T-cell (primary cell): ENCODE measurements at places on chromosomes 16 and 17.

GRCh38 chr16:3074860-3075522, 9.6 kb downstream of the IL32 start:
- DNase-seq: peak; percentile 87

DNA sequence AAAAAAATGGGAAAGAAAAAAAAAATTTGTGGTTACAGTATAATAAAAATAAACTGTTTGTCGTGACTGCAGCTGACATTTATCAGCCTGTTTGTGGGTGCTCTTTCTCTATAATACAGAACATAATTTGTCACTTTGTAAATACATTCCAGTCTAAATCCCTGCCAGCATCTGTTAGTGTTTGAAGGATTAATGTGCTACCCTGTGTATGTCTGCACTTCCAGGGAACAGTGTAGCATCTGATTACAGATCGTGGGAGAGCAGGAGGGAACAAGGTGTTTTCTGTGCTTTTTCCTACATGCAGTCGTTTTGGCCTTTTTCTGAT, 265.1 kb downstream of the WWOX start:
- DNase-seq: no peak

DNA sequence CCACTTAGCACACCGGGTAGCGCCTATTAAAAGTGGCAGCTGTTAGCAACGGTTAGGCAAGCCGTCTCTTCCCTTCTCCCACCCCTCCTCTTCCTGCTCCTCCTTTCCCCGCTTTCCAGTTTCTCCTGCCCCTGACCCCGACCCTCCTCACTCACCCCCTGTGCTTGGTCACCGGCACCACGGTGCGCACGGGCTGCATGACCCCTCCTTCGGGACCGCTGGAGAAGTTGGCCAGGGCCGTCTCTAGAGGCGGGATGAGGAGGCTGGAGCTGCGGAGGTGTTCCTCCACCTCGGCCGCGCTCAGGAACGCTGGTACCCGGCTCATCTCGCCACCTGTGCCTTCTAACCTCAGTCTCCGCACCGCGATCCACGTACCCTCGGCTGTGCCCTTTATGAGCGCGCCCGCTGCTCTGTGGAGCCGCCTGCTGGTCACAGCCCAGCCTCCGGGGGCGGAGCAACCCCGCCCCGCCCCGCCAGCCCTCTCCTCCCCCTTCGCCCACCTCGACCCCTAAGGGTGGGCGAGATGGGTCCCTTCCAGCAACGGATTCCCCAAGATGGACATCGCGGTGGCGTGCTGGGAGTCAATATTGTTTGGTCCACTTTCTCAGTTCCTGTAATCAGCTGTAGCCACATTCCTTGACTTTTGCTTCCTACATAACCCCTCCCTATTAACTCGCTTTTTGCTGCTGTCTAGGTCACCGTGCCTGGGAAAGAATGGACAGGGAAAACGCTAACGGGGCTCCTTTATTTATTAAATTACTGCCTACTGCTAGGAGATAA, at the start of gene CRYM:
TSS of gene CRYM (minus strand) at position 364 of the 780 bp plus-strand sequence. CDS start at position 325, 39 bp downstream.
- no peak for DNase-seq

DNA sequence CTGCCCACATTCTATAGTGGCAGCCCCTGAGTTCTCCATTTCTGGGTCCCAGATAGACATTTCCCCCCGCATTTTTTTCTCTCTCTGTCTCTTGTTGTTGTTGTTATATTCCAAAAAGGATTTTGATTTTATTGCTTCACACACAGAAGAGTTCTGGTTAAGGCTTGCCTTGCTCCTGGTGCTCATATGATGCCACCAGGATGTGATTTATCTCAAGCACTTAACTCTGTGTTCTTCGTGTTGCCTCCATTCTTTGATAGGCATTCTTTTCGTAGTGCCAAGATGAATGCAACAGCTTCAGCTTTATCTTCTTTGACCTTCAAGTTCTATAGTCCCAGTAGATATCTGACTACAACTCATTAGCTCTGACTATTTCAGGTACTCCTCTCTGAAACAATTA, 9.1 kb downstream of the ITGA3 start:
- no peak for DNase-seq

DNA sequence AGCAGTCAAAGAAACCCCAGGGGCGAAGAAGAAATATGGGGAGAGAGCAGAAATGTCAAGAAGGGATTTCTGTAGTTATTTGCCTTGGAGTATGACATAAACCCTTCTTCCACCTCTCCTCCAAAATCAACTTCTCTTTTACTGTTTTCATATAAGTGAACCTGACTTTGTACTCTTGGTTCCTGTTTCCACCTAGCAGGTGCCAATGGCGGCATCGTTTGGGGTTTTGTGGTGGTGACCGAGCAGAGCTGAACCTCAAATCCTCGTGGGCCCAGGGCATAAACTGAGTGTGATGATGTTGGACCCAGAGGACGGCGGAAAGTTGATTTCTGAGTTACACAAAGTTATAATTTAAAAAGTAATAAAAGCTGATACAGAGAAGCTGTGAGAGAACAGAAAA, 39.6 kb upstream of the PSMD7 start:
- DNase-seq: no peak

DNA sequence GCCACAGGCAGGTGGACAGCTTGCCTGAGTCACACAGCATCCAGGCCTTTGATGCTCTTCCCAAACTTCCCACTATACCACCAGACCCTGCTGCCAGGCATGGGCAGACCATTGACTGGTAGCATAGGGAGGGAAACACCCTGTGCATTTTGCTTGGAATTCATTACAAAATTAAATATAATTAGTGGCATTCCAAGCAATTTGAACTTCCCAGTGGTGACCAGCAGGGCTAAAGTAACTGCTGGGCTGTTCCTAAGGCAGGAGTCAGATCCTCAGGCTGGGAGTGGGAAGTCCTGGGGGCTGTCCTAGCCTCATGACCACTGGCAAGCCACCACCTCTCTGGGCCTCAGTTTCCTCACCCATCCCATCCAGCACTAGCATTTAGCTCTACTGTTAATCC, 3.8 kb downstream of the PRR15L start:
- no peak for DNase-seq

- DNase-seq: no peak
Observed at GRCh38 chr17:68297195-68297594, 5.9 kb downstream of the ARSG start.

DNA sequence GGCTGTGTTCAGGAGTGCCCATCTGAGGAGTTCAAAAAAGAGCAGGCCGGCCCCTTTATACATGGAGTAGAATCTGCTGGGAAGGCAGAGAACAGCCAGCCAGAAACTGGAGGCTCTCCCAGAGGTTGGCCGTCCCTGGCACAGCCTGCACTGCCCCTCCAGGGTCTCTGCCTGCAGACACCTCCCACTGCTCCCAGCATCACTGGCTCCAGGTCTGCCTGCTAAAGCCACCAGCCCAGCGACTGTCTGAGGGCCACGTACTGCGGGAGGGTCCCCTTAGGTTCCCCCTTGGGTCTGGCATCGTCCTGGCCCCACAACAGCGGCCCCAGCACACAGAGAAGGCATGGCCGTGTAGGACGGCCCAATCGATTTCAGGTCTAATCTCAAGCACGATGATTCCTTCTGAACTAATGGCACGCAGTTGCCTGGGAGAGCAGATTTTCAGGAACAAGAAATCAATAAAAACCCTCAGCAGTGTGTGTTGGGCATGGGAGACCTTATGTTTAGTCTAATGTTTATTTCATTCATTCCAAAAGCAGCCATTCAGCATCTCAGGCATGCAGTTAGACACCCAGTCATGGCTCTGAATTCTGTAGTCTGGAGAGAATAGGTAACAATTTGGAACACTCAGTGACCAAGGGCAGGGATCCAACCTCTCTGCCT, 95.6 kb downstream of the PGS1 start:
- no peak for DNase-seq

- no peak for DNase-seq
Observed at GRCh38 chr17:4327606-4328005, 38.9 kb downstream of the UBE2G1 start.

- DNase-seq: no peak
Observed at GRCh38 chr16:51056331-51056730, 94.7 kb downstream of the SALL1 start.

DNA sequence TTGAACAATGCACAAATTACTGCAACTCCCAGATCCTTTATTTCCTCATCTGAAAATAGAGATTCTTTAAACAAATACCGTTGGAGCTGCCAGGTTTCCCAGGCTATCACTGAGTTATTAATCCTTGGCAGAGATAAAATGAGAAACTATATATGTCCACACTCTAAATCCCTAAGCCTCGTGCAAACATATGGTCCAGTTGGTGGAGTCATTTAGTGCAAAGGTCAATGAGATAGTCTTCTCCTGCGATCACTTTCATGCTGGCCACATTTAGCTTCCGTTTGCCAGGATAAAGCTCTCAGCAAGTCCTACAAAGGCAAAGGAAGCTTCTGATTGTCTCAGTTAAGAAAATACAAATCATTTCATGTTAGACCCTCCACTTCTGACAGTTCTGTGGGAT, 11.0 kb downstream of the GRIN2A start:
- no peak for DNase-seq

DNA sequence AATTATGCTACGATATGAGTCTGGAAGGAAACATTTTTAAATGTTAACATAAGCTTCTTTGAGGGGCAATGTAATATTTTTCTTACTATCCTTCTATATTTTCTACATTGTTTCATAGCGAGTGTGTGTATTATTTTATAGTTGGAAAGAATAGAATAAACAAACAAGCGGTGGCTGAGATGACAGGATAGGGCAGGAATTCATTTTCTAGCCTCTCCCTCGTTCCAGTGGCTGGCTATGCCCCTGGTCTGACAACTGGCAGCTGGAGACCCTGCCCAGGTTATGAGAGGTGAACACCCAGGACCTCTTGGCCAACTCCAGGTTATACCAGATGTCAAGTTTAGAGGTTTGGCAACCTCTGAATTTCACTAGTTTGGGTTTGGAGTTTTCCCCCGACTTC, 14.5 kb upstream of the TNRC6C start:
- no peak for DNase-seq

DNA sequence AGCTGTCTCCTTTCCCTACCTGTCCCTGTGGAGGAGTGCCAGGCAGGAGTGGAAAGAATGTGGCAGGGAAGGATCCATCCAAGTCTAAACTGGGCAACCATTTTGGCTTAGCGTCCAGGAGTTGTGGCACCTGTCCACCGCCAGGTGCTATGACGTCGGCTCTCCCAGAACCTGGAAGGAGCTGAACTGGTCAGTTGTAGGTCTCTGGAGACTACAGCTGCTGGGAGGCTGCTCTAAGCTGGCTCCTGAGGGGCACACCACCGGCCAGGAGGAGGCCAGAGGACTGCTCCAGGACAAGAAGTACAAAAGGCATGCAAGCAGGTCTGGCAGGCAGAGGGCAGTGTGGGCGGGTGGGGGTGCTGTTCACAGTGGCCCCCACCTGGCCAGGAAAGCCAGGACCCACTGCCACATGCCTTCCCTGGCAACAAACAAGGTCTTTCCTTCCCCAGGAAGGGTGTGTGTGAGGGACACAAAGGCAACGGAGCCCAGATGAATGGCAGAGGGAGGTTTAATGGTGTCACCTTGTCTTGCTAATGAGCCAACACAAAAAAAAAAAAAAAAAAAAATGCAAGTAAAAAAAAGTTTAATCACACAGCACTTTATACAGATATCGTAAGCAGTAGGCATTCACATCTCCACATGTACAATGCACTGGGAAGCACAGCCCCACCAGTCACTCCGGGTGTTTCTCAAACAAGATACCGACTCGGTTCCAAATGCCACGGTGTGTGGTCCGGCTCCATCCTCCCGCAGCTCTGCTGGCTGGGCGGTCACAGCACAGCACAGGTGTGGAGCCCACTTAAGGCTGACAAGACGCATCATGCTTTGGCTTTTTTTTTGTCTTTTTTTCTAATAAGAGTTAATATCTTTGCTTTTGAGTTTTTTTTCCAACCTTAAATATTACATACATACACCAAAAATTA, 4.8 kb downstream of the SPHK1 start:
- DNase-seq: no peak

- no peak for DNase-seq
Observed at GRCh38 chr17:76085731-76086366, 6.9 kb downstream of the ZACN start.

GRCh38 chr17:36128411-36128978, 24.9 kb downstream of the CCL4 start:
- DNase-seq: no peak

DNA sequence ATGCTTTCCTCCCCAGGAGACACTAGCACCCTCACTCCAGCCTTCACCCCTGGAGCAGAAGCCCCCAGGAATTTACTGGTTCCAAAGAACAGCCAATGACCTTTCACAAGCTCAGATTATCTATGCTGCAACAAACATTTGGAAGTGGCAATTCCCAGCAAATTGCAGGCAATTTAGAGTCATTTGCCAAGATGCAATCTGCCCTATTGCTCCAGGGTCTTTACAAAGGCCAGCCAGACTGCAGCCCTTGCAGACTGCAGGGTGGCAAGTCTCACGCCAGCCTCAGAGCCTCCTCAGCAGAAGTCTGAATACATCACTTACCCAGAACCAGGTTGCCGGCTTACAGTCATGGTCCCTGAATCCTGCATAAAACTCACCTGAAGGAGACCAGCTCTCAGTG, 21.8 kb downstream of the AXIN1 start:
- no peak for DNase-seq

GRCh38 chr16:29940656-29941055, 14.6 kb upstream of the KCTD13 start:
- no peak for DNase-seq

DNA sequence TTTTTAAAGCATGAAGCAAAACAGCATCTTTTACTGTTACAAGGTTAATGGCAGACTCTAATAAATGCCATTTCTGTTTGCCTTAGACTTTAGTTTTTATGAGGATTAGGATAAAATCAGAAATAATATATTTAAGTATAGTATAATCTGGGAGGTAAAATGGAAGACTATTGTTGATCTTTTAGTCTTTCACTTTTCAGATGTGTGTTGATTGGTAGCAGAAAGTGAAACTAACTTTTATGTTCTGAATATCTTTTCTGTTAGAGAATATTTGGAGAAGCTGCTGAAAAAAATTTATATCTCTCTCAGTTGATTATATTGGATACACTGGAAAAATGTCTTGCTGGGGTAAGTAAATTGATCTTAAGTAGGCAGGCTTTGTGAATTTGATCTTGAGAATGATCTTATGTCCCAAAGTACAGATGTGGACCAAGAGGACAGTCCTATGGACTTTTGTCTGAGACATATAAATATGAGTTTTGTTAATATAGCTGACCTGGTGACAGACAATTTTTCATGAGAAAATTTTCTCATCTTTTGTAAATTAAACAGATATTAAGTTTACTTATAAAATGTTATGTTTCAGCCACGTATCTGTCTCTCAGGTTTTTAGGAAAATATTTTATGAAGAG, 64.1 kb downstream of the NF1 start:
- no peak for DNase-seq

- no peak for DNase-seq
Observed at GRCh38 chr17:79777120-79777893, 641 bp upstream of the CBX2 start.

DNA sequence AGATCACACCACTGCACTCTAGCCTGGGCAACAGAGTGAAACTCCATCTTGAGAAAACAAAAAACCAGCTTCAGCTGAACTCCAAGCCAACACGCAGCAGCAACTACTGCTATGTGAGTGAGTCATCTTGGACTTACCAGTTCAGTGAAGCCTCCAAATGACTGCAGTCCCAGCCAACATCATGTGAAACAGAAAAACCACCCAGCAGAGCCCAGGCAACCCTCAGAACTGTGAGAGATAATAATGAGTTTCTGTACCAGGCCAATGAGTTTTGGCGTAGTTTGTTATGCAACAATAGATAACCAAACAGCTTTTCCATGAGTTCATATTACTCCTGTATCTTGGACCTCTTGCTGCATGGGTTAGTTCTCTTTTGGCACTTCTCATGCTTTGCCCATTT, 23.3 kb downstream of the PHF12 start:
- DNase-seq: no peak

GRCh38 chr16:27406511-27407128, 4.6 kb downstream of the IL21R start:
- no peak for DNase-seq

GRCh38 chr17:75160211-75160610, 5.9 kb upstream of the JPT1 start:
- no peak for DNase-seq

GRCh38 chr17:50739098-50739497, 19.7 kb downstream of the LUC7L3 start:
- DNase-seq: no peak
